ENCODE measurements at places on chromosomes 7 and 10.
A peak's percentile ranks its signal among the peaks of the same experiment; 100 is the strongest.

DNA sequence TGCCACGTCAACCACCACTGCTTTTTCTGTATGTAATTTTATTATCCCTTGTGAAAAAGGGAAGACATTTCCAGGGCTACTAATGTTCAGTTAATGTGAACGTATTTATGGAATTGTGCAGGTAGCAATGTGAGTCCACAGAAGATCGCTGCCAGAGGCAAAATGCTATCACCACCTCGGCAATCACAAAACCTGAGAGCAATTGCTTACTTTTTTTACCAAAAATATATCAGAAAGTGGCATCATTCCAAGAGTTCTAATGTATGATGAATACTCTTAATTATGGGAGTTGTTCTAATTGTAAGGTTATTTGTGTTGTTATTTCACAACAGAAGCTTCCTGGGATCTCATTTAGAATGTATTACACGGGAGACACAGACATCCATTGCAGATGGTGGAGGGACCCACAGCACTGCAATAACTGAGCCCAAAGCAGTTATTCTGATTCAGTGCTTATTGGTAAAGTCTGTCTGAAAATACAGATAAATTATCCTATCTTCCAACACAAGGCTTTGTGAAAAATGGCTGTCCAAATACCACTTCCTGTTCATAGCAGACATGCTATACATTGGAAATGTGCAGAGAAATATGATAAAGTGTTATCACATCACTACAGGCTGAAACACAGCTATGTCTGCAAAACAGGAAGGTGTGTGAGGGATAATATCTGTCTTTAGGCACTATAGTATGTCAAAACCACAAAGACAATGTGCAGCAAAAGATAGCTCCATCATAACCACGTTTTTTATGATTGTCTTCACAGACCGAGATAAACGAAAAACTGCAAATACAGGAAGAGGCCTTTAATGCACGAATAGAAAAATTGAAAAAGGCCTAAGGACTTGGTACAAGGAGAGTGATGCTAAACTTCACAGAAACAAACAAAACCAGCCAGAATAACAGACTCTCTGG lies 102.7 kb downstream of the CABCOCO1 start:
- no peak for DNase-seq

GRCh38 chr10:76091926-76092325 lies 660.5 kb downstream of the LRMDA start:
- no peak for DNase-seq

GRCh38 chr10:125006188-125006680 lies 64.3 kb downstream of the ZRANB1 start:
- no peak for DNase-seq

DNA sequence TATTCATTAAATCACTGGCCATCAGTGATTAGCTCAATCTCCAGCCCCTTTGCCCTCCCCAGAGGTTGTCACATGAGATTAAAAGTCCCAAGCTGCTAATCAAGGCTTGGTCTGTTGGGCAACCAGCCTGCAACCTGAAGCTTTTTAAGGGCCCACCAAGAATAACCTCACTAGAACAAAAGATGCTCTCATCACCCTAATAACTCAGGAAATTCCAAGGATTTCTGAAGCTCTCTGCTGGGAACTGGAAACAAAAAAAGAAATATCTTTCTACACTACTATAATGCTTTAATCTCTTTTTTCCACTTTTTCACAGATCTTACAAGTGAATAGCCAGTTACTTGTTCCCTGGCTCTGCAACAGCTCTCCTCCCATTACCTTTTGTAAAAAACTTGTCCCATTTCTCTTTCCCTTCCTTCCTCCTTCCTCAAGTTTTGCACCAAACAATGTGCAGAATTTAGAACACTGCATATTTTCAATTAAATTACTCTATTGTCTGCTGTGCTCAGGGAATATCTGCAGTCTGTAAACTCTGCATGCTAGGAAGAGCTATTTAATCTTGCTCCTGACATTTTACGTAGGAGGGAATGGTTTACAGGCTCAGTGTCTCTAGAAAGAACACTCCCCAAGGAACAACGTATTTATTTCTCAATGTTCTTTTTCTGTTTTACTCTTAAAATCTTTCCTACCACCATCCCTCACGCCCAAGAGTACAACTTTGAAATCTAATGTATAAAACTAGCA lies 169.1 kb downstream of the IMMP2L start:
- no peak for DNase-seq

- no peak for DNase-seq
Measured at GRCh38 chr7:144622745-144623144, 213.1 kb downstream of the TPK1 start.

GRCh38 chr10:98899018-98899417 lies 336.6 kb downstream of the HPSE2 start:
- no peak for DNase-seq

- DNase-seq, result no peak
Measured at GRCh38 chr7:139900326-139900725, 71.3 kb downstream of the TBXAS1 start.

DNA sequence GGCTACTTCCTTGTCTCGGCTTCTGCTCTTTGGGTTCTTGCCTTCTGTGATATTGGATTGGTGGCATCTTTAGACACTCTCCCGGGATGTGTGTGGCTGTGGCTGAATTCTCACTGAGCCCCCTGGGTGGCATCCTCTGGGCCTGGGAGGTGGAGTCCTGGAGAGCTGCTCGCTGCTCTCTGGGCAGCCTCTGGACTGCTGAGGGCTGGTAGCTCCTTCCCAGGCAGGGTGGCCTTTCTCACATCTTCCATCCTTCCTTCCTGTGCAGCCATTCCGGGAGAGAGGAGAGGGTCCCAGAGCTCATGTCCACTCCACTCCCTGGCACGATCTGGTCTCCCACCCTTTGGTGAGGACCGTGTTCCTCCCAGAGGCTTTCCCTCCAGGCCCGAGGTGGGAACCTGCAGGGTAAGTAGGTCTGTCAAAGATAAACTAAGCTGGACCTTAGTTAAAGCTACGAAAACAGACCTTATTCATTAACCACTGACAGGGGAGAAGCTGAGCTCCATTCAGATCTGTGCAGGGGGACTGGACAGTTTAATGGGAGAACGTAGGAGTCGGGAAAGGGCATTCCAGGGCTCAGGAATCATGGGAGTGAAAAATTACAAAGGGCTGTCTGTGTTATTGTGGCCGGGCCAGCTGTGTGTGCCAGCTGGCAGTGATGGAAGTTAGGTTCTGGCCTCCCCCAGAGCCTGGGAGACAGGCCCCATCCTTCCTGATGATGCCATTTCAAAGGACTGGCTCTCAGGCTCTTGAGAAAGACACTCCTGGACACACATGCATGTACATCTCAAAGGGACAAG lies 8.7 kb downstream of the ATP6V0E2 start:
- no peak for DNase-seq

DNA sequence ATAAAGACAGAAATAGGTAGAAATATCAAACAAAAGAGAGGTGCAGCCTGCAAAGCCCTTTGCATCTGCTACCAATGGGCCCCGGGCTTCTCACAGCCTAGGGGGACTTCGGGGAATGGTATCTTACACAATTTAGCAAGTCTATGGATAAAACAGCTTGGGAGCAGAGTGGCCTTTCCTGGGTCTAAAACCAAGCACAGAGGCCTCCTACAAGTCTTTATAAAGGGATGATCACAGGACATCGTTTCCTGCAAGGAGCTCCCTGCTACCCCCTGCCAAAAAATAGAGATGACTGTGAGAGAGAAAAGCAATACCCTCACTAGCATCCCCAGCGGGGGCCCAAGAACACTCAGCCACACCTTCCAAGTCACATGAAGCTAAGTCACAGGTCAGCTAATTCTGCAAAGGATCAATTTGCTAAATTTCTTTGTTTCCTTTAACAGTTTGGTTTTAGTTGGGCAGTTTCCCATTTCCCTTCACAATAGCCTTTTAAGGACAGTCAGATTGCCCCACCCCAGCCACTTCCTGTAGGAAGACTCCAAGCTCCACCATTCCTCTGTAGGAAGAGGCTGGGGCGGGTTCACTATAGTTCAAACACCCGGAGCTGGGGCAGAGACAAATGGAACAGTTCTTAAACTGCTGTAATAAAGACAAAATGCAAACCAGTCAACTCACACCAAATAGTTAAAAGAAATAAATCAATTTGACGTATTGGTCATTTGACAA lies 105.5 kb downstream of the SLIT1 start:
- DNase-seq, result no peak

GRCh38 chr7:77313085-77313484 lies 103.1 kb downstream of the GSAP start:
- no peak for DNase-seq

- no peak for DNase-seq
Measured at GRCh38 chr7:46294381-46294780, 373.3 kb upstream of the IGFBP3 start.

- no peak for DNase-seq
Measured at GRCh38 chr10:129005080-129005479, 462.0 kb upstream of the MGMT start.

DNA sequence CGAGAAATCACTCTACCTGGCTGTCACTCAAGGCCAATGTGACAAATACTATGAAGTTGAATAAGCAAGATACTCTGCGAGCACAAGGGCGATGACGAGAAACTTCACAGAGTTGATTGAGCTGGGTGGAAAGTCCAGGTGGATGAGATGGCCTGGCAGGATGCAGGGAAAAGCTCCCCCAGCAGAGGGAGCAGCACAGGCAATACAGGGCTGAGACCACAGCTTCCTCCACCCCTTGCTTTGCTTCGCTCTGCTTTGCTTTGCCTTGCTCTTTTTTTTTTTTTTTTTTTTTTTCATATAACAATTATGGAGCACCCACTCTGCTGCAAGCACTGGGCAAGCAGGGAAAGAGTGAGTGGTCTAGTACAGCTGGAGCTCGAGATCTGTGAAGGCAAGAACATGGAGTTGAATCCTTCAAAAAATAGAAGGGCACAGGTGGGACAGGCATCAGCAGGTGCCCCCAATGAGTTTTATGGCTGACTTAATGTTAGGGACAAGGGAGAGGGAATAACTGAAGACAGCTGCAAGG lies 88.3 kb downstream of the CABCOCO1 start:
- peak; percentile 75 for DNase-seq

DNA sequence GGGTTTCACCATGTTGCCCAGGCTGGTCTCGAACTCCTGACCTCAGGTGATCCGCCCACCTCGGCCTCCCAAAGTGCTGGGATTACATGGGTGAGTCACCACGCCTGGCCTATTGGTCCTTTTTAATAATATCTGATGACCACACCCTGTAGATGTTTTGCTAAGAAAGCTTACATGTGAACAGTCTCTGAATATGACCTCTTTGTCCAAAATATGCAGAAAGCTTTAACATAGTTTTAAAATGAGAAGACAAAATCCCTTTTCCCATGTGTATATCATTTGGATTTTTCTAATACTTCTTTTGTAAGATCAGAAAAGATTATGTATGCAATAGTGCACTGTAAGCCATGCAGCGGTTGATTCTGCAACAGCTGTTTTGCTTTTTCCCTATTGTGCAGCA lies 38.5 kb downstream of the MCU start:
- DNase-seq, result no peak

- no peak for DNase-seq
Measured at GRCh38 chr7:33743594-33743993, 161.7 kb upstream of the BMPER start.

DNA sequence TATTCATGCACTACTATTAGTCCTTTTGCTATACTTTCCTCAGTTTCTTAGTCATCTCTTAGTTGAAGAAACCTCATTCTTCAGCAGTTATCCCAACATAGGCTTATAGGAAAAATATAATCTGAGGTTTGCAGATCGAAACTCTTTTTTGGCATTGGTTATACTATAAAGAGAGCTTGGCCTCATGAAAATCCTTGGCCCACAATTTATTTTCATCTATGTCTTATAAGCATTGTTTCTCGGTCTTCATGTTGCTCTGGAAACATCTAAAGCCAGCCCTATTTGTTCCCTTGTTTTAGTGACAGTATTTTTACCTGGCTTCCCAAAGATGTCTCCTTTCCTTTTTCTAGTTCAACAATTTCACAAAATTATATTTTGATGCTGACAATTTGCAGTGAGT lies 345.1 kb upstream of the PRKCQ start:
- DNase-seq, result no peak

- DNase-seq, result no peak
Measured at GRCh38 chr7:51009716-51010496, 227.2 kb upstream of the GRB10 start.

DNA sequence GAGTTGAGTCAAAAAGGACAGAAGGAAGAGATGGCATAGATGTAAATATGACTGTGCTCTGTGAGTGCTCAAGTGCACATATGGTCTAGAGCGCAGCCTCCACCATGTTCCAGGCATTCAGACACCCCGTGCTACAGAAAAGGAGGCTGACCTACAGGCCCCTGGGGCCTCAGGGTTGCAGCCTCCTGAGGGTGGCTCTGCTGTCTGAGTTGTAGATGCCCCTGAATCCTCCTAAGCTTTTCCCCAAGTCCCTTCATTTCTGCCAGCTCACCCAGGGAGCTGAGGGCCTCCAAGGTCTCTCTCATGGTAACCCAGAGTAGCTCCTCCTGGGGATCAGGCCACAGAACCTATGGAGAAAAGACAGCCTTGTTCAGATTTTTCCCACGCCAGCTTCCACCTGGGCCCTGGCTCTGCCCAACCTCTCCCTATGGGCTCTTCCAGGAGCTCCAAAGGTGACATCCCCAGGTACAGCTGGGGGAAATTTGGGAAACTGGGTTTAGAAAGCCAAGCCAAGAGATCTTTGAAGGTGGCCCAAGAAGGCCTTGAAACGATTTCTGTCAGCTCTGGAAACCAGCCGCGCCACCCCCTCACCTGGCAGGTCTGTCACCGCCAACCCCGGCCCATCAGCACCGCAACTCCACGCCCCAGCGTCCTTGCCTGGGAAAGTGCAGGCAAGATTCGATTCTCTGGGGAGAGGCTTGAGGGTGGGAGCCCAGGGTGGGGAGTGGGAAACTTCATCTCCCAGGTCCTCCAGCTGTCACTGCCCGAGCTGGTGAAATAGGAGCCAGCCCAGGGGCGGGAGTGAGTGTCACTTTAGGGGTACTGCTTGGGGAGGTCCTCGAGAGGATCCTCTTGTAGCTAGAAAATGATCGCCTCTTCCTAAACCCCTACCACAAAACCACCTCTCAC lies 2.4 kb downstream of the ZNF467 start:
- DNase-seq, result peak; percentile 12

DNA sequence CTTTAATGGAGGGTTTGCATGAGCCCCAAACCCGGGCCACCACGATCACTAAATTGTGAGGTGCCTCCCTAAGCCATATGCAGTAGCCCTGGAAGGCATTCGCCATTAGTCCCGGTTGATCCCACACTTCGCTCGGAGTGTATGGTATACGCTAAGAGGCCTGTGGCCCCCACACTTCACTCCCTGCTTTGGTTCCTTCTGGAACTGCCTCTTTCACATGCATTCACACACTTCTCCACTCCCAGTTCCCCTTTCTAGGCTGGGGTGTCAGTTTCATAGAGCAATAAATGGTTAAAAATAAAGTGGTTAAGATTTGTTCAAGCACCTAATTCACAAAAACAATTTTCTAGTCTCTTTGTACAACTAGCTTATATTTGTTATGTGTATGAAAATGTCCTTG lies 212.1 kb upstream of the KCND2 start:
- DNase-seq, result no peak

- DNase-seq, result no peak
Measured at GRCh38 chr7:5792268-5792667, 10.8 kb upstream of the RNF216 start.

DNA sequence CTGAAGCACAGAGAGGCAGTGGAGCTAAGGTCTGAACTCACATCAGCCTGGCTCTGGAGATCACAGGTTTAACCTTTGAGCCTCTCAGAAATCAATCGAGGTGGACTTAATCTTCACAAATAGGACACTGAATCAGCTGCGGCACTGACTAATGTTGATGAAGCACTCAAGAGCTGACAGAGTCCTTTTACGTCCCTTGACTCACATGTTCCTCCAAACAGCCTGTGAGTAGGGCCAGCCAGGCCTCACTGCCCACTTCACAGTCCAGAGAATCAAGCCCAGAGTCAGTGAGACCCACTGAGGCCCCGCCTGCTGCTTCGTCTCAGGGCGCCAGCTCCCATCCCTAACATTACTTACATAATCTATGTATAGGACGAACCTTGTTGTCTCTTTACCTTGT lies 63.1 kb downstream of the TNS3 start:
- no peak for DNase-seq

All from activated CD4-positive, alpha-beta T cell treated with anti-CD3 and anti-CD28 coated beads, Interleukin-2, amount 50 U/mL, for 48 hours (primary cell).